ENCODE measurements at places on chromosomes 3 and 15.

GRCh38 chr3:108088697-108089096 is 2.1 kb downstream of the CD47 start:
- DNase-seq = no peak

DNA sequence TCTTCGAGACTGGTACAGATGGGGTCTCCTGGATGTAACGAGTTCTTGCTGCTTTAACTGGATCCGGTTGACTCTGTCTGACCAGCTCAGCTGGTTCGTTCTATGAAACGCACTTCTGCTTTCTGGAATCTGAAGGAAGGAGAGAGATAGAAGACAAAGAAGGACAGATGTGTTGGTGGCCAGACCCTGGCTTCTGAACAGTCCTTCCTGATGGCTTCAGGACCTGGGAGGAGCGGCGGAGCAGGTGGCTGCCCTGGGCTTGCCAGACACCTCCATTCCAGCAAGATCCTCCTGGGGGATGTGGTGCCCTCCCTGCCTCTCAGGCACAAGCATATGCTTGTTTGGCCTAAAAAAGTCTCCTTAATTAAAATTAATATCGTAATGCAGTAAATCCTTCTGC is 99.9 kb downstream of the APBA2 start:
- no peak for DNase-seq

DNA sequence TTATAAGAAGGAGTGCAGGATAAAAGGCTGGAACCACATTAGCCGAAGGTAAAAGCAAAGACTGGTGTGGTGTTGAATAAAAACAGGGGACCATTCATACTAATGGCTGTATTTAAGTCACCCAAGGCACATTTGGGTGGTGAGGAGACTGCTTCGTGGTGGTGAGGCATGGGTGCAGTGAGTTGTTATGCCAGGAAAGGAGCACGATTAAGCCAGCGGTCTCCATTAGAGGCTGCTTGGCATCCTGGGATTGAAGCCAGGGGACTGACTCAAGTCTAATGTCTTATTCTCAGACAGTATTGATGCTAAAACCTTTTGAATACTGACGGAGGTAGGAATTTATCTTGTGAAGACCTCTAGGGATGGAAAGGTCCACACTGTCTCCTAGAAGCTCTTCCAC is 21.9 kb downstream of the FEM1B start:
- no peak for DNase-seq

GRCh38 chr3:46660543-46661523 is 32.6 kb downstream of the ALS2CL start:
- DNase-seq = no peak

- DNase-seq = no peak
Observed at GRCh38 chr3:159858650-159859049, 130.0 kb upstream of the IL12A start.

GRCh38 chr3:72892081-72892775 is 4.4 kb downstream of the GXYLT2 start:
- no peak for DNase-seq

DNA sequence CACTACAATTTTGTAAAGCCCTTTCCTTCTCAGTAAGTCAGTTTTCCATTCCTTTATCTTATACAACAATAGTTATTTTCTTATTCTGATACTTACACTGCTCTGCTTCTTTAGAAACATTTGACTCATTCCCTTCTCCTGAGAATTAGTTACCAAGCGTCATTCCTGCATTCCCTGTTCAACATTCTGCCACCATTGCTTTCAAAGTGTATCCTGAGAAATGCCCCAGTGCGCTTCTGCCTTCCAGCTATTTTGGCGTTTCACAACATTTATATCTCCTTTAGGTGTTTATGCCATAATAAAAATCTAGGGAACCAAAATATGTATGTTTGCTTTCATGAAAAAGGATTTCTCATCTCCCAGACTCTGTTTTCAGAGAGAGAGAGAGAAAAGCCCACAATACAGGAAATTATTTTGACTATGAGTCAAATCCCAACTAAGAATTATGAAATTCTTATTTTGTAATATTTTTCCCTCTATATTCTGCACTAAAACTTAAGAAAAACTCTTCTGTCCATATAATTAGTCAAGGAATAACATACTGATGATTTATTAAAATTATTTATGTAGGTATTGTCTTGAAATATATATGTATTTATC is 118.2 kb upstream of the RAP2B start:
- DNase-seq = no peak

GRCh38 chr3:148026009-148026588 is 616.9 kb downstream of the ZIC1 start:
- DNase-seq = no peak

DNA sequence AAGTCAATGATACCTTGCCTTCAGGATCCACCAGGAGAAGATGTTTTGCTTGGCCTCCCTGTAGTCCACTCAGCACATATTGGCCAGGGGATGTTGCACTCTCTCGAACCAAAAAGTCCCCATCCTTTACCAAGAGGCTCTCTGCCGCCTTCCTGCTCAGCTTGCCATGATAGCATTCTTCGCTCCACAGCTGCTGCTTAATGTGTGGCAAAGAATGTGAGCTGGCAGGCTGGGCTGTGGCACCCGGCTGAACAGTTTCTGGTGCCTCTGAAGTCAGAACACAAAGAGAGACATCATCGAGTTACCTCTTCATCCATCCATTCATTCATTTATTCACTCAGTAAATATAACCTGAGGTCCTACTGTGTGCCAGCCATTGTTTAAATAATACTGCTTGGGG is 23.9 kb upstream of the CEP152 start:
- DNase-seq = no peak

All from activated CD8-positive, alpha-beta memory T cell treated with anti-CD3 and anti-CD28 coated beads for 48 hours (primary cell).